ENCODE measurements at places on chromosomes 1 and 21.

- DNase-seq = no peak
Observed at GRCh38 chr1:114517348-114517747, 6.3 kb upstream of the TRIM33 start.

DNA sequence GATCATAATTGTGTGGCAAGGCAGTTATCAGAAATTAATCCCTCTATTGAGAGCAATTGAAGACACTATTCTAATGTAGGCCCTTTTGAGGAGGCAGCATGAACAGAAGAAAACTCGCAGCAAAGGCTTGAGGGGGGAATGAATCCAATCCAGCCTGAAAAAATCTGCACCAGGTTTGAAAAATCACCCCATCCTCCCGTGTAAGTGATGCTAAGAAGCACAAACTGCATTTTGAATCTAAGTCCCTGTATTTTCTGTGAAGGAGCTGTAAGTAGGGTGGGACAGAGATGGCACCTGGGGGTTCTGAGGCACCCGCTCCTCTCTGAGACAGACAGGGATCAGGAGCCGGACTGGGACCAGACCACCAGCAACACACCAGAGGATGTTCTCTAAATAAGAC is at the start of gene CRB1:
Gene CRB1, plus strand, starts transcription at position 241 of the 400 bp plus-strand sequence. CDS start 161 bp downstream, outside the sequence.
- peak; percentile 59 for DNase-seq

GRCh38 chr1:24893431-24893830 is 36.6 kb downstream of the RUNX3 start:
- DNase-seq = no peak

DNA sequence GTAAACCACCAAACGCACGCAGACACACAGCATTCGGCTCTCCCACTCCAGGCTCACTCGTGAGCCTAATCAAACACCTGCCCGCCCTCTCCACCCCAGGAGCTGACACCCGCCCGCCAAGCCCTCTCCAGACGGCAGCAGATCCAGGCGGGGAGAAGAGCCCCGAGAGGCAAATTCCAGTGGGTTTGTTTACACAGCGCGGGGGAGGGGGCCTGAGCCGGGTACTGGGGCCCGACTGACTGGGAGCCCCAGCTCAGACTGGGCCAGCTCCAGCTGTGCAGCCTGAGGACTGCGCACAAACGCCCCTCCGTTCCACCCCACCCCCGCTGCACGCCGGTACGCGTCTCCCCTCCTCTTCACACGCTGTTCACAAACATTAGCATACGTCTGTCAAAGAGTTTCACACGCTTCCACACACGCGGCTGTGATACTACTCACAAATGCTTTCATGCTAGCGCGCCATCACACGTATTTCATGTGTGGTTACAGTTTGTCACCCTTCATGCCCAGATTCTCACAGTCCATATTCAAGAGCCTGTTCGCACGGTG is 1.0 kb upstream of the EFNA1 start:
- peak; percentile 81 for DNase-seq

GRCh38 chr1:48691429-48692001 is 85.2 kb downstream of the BEND5 start:
- no peak for DNase-seq

DNA sequence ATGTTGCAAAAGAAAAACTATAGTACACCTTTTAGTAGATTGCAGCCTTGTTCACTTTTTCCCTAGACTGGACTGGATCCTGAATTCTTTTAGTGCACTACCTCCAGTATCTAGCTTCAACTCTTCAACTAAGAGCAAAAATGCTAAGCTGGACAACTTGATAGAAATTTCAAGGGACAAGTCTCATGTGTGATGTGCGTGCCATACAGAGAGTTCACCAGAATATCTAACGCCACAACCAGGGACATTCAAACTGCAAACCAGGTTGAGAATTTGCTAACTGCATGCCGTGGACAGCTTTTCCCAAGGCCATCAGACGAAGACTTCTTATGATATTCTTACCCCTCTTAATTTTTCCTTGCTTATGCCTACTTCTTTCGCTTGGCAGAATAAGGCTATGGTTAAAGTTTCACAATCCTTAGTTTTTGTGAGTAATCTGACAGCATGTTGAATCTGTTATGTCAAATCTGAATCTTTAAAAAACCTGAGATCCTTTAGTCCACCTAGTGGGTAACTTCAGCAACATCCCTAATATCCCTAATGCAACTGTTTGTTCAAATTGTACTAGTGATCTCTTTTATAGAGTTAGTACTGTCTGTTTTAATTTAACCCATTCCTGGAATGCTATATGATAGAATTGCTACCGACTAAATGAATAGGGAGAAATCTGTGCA is 66.4 kb downstream of the DDAH1 start:
- DNase-seq = no peak

- DNase-seq = peak; percentile 59
Observed at GRCh38 chr1:1349256-1350012, at the start of gene DVL1. Gene DVL1 (minus strand): TSS chr1:1349418. CDS start chr1:1349065, 353 bp downstream.

DNA sequence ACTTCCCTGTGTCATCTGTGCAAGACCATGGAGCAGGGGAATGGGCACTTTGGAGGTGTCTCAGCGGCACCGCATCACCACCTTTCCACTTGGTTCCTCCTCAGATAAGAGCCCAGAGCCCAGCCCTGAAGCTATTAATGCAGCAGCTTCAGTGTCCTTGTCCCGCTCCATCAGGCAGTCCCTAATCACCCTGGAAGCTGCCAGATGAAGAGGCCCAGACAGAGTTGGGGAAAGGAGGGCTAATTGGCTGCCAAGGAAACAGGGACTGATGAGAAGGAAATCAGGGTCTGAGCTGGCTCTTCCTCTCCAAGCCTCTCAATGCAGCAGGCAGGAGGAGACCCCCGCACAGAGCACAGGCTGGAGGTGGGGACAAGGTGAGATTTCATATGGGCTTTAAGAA is 83.1 kb upstream of the KLHDC7A start:
- DNase-seq = no peak

- no peak for DNase-seq
Observed at GRCh38 chr1:9302745-9303524, 10.2 kb downstream of the SPSB1 start.

- DNase-seq = no peak
Observed at GRCh38 chr1:14896381-14897079, 257.0 kb upstream of the TMEM51 start.

DNA sequence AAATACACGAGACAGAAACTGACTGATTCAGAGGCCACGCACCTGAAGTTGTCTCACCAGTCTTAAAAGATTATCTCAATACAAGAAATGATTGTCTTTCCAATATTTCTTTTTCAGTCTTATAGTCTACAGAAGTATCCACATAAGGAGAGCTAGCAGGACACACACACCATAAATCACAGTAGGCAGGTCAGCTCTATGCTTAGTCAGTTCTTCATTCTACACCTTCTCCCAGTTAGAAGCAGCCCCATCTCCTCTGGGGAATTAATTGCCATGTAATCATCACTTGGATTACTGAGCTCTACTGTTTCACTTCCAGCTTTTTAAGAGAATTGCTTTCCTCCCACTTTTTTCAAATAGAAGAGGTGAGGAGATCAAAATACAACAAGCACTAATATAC is 59.6 kb downstream of the SMYD3 start:
- no peak for DNase-seq

GRCh38 chr1:28450561-28450960 is 55.3 kb upstream of the RCC1 start:
- DNase-seq = no peak

- peak; percentile 0 for DNase-seq
Observed at GRCh38 chr1:103948526-103948925, 198.8 kb downstream of the AMY1C start.

- DNase-seq = no peak
Observed at GRCh38 chr1:226708967-226709396, 30.1 kb downstream of the ITPKB start.

- no peak for DNase-seq
Observed at GRCh38 chr1:204782118-204782700, 88.5 kb upstream of the NFASC start.

GRCh38 chr1:13588946-13589796 is 5.5 kb downstream of the PDPN start:
- DNase-seq = no peak

- DNase-seq = no peak
Observed at GRCh38 chr1:178096421-178096820, 2.5 kb downstream of the RASAL2 start.

- no peak for DNase-seq
Observed at GRCh38 chr21:28215214-28215954, 777.3 kb downstream of the LTN1 start.

DNA sequence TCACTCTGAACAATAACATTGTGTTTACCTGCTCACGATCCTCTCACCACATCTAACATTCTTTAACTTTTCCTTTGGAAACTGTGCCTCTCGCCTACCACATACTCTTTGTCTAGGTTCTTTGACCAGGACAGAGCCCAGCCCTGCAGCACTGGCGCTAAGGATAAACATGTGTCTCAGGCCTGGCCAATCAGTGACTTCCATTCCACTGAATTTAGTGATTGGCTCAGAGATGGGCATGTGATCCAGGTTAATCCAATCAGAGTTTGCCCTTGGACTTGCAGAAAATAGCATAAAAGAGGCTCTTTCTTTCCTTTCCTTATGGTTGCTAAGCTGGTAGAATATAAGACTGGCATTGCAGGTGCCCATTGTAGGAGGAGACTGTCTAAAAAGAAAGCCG is 605.7 kb downstream of the MATN1 start:
- no peak for DNase-seq

GRCh38 chr1:112063781-112064728 is 74.6 kb upstream of the KCND3 start:
- no peak for DNase-seq

GRCh38 chr1:34369701-34370455 is 193.2 kb downstream of the C1orf94 start:
- no peak for DNase-seq

GRCh38 chr1:214552174-214552608 is 789 bp upstream of the PTPN14 start:
- DNase-seq = no peak

GRCh38 chr21:34983680-34984086 is 65.4 kb downstream of the RUNX1 start:
- no peak for DNase-seq

DNA sequence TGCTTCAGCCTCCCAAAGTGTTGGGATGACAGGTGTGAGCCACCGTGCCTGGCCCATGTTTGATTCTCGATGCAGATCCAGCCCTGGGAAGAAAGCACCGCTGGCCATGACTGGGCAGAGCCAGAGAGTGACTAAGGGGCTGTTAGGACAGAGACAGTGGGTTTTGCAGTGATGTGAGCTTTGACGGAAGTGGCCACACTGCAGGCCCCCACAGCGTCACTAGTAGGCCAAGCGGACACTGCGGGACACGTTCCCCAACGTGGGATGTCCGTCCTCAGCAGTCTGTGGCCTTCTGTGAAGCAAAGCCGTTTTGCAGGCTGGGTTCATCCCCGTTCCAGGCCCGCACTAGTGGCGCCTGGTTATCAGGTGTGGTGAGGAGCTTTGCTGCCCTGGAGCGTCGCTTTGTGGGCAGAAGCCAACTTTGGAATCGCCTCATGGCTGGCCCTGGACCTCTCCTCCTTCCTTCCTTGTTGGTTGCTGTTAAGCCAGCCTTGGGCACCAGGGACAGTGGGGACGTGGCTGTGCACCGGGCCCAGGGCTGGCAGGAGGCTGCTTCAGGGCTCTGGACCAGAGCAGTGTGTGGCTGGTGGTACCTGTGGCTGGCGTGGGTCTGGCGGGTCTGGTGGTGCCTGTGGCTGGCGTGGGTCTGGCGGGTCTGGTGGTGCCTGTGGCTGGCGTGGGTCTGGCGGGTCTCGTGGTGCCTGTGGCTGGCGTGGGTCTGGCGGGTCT is 41.2 kb downstream of the SKI start:
- DNase-seq = no peak

DNA sequence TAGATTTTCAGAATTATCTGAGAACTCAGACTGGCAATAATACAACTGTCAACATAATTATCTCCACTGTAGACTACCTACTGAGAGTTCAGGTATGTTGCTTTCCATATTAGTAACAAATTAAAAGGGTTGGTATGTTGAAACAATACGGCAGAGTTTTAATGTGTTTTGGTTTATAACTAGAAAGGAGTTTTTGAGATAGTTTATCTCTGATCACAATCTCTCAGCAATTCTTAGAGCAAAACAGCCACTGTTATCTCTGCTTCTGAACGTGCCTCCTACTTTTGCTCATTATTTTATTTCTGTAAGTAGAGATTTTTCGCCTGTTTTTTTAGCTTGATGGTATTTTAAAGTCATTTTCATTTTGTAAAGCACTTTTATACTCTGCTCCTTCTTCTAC is 118.7 kb downstream of the ZP4 start:
- no peak for DNase-seq
